ENCODE measurements at places on chromosomes 4 and X.

DNA sequence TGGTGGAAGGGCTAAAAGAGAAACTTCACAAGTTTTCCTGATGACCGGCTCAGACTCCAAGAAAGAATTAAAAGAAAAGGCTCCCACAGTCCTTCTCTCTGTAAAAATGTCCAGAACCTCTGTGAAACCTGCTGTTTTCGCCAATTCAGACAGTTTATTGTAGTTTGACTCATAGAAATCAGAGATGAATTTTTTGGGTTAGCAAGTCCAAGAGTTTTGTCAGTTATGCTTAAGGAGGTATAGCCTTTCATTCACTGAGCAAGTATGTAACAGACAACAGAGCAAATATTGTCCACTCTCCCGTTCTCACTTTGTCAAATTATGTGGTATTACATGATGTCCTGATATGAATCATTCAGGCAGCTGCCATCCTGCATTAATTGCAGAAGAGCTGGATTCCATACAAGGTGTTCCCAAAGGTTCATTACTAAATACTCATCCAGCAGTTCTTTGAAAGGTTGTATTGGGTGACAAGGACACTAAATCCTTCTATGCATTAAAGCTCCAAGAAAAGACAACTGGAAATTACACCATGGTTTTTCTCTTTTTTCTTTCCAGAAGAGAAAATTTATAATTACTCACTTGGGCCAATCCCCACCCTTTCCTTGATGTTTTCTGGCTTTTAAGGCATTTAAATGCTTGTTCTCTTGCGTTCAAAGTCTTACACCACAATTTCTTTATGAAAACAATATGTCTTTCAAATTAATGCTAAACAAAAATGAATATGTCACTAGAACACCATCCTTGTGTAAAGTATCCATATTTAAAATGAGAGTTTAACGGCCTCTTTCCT, 30.0 kb upstream of the PLAC1 start:
- DNase-seq: no peak

DNA sequence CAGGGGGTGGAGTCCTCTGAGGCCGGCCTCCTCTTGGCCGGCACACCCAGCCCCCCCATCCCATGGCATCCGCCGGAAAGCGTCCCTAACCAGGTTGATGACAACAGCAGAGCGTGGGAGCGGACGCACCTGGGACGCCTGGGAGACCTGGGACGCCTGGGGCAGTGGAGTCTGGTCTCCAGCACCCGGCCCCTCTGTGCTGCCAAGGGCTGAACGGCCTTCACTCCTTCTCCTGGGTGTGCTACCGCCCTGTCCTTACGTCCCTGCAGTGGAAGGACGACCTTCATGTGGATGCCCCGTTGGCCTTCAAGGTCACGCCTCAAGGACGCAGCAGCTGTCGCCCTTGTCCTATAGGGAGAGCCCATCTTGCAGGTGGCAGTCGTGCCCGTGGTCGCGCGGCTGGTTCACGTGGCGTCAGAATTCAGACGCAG, 26.9 kb downstream of the NKX1-1 start:
- no peak for DNase-seq

DNA sequence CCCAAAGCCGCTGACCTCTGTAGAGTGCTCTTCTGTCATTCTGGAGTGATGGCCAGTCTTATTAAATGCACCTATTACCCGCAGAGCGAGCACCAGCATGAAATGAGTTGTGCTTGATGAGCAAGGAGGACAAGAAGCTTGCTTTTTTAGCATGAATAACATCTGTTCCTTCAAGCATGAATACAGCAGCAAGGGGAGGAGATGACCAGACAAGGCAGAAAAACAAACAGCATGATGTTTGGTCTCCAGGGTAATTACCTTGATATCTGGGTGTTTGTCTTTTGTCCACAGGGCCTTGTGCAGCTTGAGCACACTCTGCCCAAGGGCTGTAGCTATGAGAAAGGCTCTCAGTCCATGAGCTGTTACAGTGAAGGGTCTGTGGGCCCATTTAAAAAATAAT, 324.8 kb upstream of the DDX53 start:
- DNase-seq: no peak

GRCh38 chr4:37733240-37733867, 47.2 kb upstream of the RELL1 start:
- no peak for DNase-seq

DNA sequence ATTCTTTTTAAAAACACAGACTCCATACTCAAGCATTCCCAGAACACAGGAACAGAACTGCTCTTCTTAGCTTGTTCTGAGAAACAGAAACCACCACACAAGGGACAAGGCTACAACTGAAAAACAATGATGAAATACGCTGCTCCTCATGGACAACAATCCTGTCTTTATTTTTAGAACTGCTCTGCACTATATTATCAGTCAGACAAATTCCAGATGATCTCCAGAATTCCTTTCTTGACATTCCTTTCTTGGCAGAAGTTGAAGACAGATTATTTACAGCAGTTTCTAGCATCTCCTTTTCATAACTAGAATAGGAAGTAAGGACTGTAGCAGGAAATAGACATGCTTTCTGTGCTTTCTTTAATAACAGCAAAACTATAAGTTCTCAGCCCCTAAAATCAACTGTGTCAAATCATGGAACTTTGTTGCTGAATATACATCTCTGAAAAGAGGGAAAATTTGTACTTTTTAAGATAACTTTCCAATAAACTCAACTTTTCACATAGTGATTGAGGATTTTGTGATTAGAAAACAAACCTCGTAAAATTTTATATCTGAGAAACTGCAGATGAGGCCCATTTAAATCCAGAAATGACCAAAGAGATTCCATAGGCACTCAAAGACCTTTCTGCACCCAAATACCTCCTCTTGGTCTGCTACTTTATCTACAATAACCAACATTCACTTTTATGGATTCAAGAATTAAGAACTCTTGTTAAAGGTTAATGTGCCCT, 35.9 kb downstream of the ANTXR2 start:
- no peak for DNase-seq

DNA sequence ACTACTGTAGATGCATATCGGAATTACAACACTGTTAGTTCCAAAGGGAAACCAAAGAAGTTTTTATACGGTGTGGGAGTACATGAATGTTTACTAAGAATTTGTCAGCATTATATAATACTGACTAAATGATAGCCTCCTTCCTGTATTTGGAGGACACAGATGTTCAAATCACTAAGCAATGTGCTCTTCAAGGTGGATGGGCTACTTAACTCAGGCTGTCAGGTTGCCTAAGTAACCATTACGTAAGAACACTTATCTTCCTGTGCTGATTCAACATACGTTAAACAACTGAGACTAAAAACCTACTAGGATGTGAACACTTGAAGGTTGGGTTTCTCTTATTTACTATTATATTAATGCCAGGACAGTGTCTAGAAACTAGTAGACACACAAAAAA, 81.9 kb upstream of the HPGD start:
- DNase-seq: peak; percentile 18

DNA sequence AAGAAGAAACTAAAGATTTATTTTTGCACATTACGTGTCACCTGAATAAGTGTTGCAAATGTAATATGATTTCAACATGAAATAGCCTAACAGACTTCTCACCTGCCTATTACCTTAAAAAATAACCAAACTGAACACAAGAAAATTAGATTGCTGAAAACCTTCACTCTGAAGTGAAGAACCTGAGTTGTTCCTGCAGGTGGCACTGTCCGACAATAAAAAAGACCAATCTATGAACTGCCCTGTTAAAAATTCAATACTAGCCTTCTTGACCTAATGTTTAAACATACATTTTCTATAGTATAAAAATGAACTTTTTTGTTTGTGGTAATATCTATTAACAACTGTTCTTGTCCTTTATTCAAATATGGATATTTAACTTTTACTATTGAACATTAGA, 69.2 kb upstream of the PNPLA4 start:
- no peak for DNase-seq

GRCh38 chrX:40145001-40145922, 47.5 kb upstream of the BCOR start:
- no peak for DNase-seq

DNA sequence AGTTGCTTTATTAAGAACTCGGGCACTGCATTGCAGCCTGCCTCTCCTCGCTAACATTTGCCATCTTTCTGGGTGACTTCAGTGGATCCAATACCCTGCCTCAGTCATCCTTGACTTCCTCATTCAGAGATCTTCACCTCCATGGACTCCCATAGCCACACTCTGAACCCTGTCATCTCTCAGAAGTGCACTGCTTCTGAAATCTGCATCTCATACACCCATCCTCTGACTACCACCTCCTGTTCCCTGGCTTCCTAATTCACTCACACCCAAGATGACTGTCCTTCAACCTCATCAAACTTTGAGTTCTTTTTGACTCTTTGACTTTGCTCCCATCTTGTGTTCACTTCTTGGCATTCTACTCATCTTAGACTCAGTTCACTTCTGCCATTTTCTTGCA, 25.3 kb upstream of the CYBB start:
- no peak for DNase-seq

DNA sequence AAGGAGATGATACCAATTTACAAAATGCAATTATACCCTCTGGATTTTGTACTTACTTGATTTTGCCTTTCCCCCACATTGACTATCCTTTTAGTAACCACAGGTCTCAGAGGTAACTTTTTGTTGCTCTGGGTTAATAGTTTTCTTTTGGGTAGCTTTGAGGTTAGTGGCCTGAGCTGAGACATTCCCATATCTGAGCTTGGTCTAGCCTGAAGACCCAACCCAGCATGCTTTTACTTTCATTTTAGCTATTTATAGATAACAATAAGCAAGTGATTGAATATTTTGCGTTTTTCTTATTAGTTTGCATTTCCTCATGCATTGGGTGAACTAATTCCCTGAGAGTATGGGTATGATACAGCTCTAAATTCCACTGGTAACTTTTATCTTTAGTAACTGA, 11.8 kb downstream of the HTN1 start:
- no peak for DNase-seq

- no peak for DNase-seq
Observed at GRCh38 chr4:68490826-68491457, 43.7 kb downstream of the TMPRSS11E start.

DNA sequence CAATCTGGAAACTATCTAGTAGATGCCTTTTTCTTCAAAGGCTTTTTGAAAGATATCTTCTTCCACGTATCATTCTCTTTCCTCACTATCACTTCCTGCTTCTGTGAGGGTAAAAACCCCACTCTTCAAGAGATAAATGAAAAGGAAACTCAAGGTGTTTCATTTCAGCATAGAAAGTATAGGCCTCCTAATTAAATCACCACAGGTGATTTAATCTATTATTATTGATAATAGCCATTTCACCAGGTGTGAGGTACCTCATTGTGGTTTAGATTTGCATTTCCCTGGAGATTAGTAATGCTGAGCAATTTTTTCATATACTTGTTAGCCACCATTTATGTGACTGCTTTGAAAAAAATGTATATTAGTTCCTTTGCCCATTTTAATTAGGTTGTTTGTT, 92.0 kb upstream of the EMCN start:
- no peak for DNase-seq

- DNase-seq: peak; percentile 77
Observed at GRCh38 chr4:112361181-112361791, 64.1 kb downstream of the ALPK1 start.

DNA sequence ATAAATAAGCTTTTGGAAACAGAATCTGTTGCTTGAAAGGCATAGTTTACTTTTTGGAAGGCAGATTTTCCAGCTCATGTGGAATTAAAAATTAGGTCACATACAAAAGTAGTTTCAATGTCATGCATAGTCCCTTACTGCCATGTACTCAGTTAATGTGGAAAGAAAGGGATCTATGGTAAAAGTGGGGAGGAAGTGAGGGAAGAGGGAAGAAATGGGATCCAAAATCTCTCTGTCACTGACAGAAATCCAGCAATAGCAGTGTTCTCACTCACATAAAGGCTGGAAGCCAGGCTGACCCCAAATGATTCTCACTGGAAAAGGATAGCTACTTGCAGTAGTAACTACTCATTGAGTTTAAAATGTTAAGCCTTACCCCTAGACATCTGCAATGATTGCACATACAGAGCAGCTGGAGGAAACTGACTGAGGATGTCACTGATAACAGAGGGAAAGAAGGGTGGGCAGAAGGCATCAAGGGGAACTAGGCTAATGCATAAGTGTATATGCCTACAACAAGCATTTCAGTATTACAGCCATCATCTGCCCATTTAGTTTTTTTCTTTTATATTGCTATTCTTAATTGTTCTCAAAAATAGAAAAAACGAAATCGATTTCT, 445.6 kb downstream of the FAT4 start:
- DNase-seq: no peak

DNA sequence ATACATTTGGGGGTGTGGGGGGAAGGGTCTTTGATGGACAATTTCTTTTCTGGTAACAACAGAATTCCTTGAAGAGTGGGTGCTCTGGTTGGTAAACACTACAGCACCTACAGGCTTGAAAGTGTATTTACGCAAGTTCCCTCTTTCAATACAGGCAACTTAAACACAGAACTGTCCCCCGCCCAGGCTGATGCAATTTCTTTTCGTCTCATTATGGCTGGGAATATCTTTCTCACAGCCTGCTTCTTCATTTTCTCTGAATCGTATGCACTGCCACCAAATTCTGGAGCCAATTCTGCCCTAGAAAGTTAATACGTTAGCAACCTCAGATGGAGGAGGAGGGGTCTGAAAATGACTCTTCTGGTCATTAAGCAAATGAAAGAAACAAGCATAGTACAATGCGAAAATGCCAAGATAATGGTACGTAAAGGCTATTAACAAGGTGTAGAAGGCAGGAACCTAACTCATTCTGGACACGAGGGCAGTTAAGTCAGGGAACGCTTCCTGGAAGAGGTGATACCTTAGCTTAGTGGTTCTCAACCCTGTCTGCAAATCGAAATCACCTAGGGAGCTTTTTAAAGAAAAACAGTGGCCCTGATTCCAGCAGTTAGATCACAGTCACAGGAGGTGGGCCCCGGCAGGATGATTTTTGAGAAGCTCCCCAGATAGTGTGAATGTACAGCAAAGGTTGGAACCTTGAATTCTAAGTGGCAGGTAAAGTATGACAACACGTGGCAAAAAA, 1.0 kb downstream of the AGA start:
- no peak for DNase-seq

GRCh38 chr4:43993196-43993902, 455.3 kb downstream of the KCTD8 start:
- DNase-seq: no peak

- no peak for DNase-seq
Observed at GRCh38 chr4:147006229-147006628, 60.6 kb upstream of the TTC29 start.

DNA sequence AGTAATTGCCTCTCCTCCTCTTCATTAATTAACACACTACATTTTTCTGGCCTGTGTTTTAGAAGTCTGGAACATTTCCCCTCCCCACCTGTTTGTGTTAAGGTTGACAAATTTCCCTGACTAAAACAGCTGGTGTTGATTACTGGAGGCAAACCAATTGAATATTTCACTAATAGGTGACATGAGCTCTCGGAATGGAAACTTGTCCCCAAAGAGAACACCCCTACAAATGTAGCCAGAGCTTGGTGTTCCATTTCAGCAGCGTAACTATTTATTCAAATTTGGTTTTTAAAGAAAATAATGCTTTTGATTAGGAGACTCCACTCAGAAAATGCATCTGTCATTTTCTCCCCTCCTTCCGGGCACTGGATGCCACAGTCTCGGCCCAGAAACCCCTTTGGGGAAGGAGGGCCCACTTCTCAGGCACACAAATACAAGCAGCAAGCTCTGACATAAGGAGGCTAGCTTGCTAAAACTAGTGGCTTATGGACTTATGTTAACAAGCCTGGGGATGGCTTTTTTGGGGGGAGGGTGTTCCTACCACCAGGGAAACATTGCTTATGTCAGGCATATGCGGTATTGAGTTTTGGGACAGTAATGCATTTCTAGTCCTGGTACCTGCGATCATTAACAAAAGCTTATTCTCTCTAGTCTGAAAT, 2.2 kb downstream of the RNF150 start:
- no peak for DNase-seq

Measured in RCC 7860 (cell line).